ENCODE measurements at places on chromosomes 5 and 9. TPM values are rescaled to one million over a fixed set of nuclear protein-coding genes. Genes with fewer than 3 reads are reported as not detected.

GRCh38 chr9:94887721-94888120 is 161.2 kb downstream of the AOPEP start:
- DNase-seq: no peak
- H3K4me1 ChIP-seq: peaks cover 7% of the 10 kb centered on the region
- no peaks in the 10 kb centered on the region for H3K36me3 ChIP-seq

- no peak overlapping the region for H3K27ac ChIP-seq
- no peaks in the 10 kb centered on the region for H3K27me3 ChIP-seq
- no peaks in the 10 kb centered on the region for H3K36me3 ChIP-seq
- DNase-seq: no peak
- no peaks in the 10 kb centered on the region for H3K4me1 ChIP-seq
- H3K4me3 ChIP-seq: no peak overlapping the region
Measured at GRCh38 chr5:127097278-127097677, 24.0 kb upstream of the C5orf63 start.

- H3K36me3 ChIP-seq: no peaks in the 10 kb centered on the region
- no peak overlapping the region for H3K27ac ChIP-seq
- H3K27me3 ChIP-seq: no peaks in the 10 kb centered on the region
- H3K4me3 ChIP-seq: no peak overlapping the region
- H3K4me1 ChIP-seq: no peaks in the 10 kb centered on the region
- DNase-seq: no peak
Measured at GRCh38 chr5:16791036-16791705, 144.9 kb downstream of the MYO10 start.

DNA sequence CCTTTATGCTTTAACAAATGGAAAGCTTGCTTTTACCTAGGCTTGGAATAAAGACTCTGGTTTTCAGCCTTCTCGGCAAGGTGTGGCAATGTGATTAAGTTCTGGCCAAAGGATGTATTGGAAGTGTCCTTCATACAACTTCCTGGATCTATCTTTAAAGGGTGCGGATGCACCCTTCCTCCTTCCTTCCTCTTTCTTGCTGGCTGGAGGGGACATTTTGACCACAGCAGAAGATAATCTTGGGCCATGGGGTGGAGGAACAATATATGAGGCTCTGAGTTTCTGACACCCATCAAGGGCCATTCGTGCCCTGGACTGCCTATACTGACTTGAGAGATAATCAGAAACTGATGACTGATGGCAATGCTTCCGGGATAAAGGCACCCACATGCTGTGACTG is 145.7 kb downstream of the ACER2 start:
- H3K4me3 ChIP-seq: no peak overlapping the region
- no peak overlapping the region for H3K27ac ChIP-seq
- no peaks in the 10 kb centered on the region for H3K27me3 ChIP-seq
- DNase-seq: no peak
- peaks cover 13% of the 10 kb centered on the region for H3K4me1 ChIP-seq

- H3K4me3 ChIP-seq: no peak overlapping the region
- H3K36me3 ChIP-seq: no peaks in the 10 kb centered on the region
- H3K4me1 ChIP-seq: peaks cover 12% of the 10 kb centered on the region
- no peak overlapping the region for H3K27ac ChIP-seq
- H3K27me3 ChIP-seq: no peaks in the 10 kb centered on the region
- DNase-seq: no peak
Measured at GRCh38 chr5:172235132-172235780, 41.3 kb downstream of the EFCAB9 start.

DNA sequence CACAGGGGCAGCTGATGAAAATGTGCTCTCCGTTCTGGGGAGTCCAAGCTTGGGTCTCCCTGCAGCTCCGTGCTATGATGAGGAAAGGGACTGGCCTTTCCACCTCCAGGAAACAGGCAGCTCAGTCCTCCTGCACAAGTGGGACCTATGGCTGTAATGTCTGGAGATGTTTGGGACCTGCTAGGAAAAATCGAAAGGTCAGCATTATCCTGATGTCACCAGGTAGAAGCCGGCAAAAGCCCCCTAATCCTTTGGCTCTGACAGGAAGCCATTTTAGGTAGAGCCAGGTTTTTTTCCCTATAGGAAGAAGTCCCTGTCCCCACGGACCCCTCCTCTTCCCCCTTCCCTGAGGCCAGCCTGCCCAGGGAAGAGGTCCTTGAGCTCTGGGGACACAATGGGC is 240.9 kb downstream of the ZSWIM6 start:
- no peak for DNase-seq
- no peaks in the 10 kb centered on the region for H3K27me3 ChIP-seq
- H3K36me3 ChIP-seq: no peaks in the 10 kb centered on the region
- no peak overlapping the region for H3K27ac ChIP-seq

GRCh38 chr5:79842991-79843390 is 148.1 kb downstream of the MTX3 start:
- no peak overlapping the region for H3K27ac ChIP-seq
- no peak overlapping the region for H3K4me3 ChIP-seq
- no peak for DNase-seq
- no peaks in the 10 kb centered on the region for H3K27me3 ChIP-seq
- no peaks in the 10 kb centered on the region for H3K36me3 ChIP-seq

GRCh38 chr9:123067136-123067535 is 33.7 kb downstream of the GPR21 start:
- no peaks in the 10 kb centered on the region for H3K36me3 ChIP-seq
- H3K4me1 ChIP-seq: peaks cover 5% of the 10 kb centered on the region
- H3K27me3 ChIP-seq: no peaks in the 10 kb centered on the region
- no peak overlapping the region for H3K27ac ChIP-seq

DNA sequence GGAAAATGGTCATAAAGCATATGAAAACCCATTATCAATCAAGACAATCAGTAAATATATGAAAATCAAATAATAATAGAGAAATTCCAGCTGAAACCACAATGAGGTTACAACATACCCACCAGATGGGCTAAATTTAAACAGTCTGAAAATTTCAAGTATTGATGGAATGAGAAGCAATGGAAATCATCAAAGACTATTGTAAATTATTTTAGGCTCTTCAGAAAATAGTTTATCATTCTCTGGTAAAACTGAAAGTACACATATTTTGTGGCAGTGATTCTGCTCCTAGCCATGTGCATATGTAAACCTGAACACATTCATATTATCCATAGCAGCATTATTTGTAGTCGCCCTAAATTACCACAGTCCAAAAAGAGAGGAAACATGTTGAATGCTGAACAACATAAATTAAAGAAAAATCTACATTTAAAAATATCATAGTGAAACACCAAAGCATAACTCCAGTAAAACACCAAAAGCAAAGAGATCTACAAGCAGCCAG is 215.3 kb downstream of the PRELID2 start:
- no peaks in the 10 kb centered on the region for H3K36me3 ChIP-seq
- no peaks in the 10 kb centered on the region for H3K27me3 ChIP-seq
- no peak for DNase-seq
- H3K4me3 ChIP-seq: no peak overlapping the region

GRCh38 chr9:109715344-109715743 is 64.7 kb upstream of the PALM2AKAP2 start:
- no peaks in the 10 kb centered on the region for H3K27me3 ChIP-seq
- H3K4me3 ChIP-seq: no peak overlapping the region
- no peaks in the 10 kb centered on the region for H3K4me1 ChIP-seq
- no peak for DNase-seq
- no peak overlapping the region for H3K27ac ChIP-seq
- no peaks in the 10 kb centered on the region for H3K36me3 ChIP-seq

GRCh38 chr5:31815376-31815775 is 176.4 kb downstream of the PDZD2 start:
- no peak overlapping the region for H3K27ac ChIP-seq
- no peak overlapping the region for H3K4me3 ChIP-seq
- H3K4me1 ChIP-seq: no peaks in the 10 kb centered on the region
- no peaks in the 10 kb centered on the region for H3K36me3 ChIP-seq
- no peaks in the 10 kb centered on the region for H3K27me3 ChIP-seq
- no peak for DNase-seq

DNA sequence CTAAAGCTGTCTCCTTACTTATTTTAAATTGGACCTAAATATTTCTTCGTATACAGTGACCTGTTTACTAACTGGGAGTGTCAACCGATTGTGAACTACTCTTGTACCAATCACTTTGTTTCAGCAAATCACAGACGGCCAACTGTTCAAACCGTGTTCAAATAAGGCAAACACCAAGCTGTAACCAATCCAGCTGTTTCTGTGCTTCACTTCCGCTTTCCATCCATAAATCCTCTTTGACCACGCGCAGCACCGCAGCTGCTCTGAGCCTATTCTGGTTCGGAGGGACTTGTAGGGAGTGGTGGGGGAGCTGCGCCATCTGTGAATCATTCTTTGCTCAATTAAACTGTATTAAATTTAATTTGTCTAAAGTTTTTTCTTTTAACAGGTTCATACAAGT is 4.8 kb upstream of the FAM240B start:
- no peak for DNase-seq
- no peaks in the 10 kb centered on the region for H3K27me3 ChIP-seq
- H3K4me1 ChIP-seq: no peaks in the 10 kb centered on the region
- H3K36me3 ChIP-seq: no peaks in the 10 kb centered on the region
- no peak overlapping the region for H3K27ac ChIP-seq

GRCh38 chr9:127168756-127169574 is 46.5 kb upstream of the ANGPTL2 start:
- no peak overlapping the region for H3K4me3 ChIP-seq
- DNase-seq: peak; percentile 54
- H3K27me3 ChIP-seq: no peaks in the 10 kb centered on the region
- H3K27ac ChIP-seq: peak overlapping the region; percentile 36
- H3K4me1 ChIP-seq: peaks cover 28% of the 10 kb centered on the region
- no peaks in the 10 kb centered on the region for H3K36me3 ChIP-seq

The CWC27 gene
- total RNA-seq: 18.9 TPM

The KCNIP1 gene
- 1.1 TPM for total RNA-seq

The CDC25C gene
- not detected for total RNA-seq

The MAMDC2 gene
- total RNA-seq: 107 TPM

The HARS2 gene
- total RNA-seq: 18.2 TPM
